Head of caudate nucleus (tissue), 42 donors: ENCODE measurements at places on chromosomes 11 and 22.
A peak's percentile ranks its signal among the peaks of the same experiment; 100 is the strongest.

GRCh38 chr11:114909866-114910265, 231.5 kb downstream of the NXPE2 start:
- no peak for DNase-seq

- no peak for DNase-seq
These were observed 1.8 kb downstream of the ST3GAL4 start for GRCh38 chr11:126357055-126357962.

GRCh38 chr11:43806976-43807375, 73.7 kb upstream of the ALKBH3 start:
- no peak for DNase-seq

GRCh38 chr11:79294845-79295731, 145.7 kb downstream of the TENM4 start:
- no peak for DNase-seq

DNA sequence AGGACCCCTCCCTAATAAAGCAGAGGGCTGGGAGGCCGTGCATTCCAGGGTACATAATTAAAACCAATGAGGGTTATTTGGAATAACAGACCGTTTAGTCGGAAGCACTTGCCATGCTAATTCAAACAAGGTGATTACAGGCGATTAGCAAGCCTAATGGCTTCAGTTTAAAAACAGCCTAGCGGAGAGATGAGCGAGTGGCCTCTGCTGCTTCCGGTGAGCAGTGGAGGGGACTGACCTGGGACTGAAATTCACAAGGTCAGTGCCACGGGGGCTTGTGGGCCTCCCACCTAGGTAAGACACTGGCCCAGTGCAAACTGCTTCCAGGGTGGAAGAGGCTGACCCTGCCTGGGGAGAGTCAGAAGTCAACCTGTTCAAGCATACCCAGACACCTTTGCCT, 56.8 kb upstream of the ALX4 start:
- no peak for DNase-seq

DNA sequence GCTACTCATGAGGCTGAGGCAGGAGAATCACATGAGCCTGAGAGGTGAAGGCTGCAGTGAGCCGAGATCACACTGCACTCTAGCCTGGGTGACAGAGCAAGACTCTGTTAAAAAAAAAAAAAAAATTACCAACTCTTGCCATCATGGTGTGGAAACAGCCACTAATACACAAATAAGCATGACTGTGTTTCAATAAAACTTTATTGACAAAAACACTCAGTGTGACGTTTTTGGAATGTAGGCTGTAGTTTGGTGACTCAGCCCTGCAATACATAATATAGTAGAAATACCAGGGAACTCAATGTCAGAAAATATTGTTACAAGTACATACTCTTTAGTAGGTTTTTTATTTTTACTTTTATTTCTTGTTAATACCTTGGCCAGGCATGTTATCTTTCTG, 207.1 kb downstream of the CASP12 start:
- DNase-seq = no peak

GRCh38 chr11:46917109-46917761, 1.1 kb downstream of the LRP4 start:
- no peak for DNase-seq

- peak; percentile 12 for DNase-seq
These were observed 2.9 kb downstream of the CSNK1E start for GRCh38 chr22:38314051-38314932.

DNA sequence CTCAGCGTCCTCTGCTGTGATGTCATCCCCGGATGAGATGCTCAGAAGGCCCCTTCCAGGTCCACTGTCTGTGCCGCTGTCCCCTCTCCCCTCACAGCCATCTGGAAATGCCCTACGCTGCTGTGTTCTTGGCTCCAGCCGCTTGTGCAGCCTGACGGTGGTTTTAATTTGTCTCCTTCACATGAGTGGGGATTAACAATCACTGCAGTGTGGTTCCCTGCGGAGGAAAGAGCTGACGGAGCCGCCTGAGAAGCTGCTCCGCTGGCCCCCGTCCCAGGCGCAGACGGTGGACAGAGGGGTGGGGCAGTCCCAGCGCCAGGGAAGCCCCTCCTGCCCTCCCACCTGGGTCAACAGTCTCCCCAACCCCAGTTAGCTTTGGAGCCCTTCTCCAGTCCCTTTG, 67.5 kb upstream of the PHF21B start:
- peak; percentile 39 for DNase-seq

DNA sequence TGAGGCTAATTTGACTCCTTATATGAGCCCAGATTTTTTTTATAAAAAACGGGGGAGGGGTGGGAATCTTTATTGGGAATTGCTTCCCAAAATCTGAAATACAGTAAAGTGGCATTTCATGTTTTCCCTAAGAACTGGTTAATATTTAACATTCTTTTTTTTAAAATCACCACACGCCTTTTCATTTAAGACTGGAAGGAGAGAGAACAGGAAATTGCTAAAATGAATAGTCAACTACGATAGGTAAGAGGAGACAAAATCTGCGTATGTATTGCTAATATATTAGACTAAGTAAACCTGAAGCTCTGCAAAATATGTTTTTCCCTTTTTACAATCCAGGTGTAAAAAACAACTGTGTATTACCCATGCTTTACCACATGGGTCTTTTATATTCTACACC, 57.0 kb downstream of the SOX6 start:
- no peak for DNase-seq

- DNase-seq = no peak
These were observed 101.1 kb downstream of the MICAL2 start for GRCh38 chr11:12211331-12212065.

DNA sequence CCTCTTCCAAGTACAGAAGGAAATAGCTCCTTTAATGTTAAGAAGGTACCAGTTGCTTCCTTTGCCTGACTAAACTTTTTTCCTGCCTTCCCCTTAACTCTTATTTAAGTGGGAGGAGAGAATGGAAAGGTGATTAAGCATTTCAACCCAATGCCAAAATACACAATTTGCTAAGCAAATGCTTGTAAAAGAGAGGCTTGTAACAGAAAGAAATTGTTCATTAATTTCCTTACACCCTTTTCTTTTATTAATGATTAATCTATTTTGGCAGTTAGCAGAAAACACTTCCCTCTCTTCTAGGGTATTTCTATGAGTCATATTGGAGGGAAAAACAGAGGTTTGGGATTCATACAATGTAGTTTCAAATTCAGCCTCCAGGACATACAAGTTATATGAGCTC, 427.6 kb upstream of the FAT3 start:
- DNase-seq = no peak

- no peak for DNase-seq
These were observed 15.0 kb upstream of the PIWIL3 start for GRCh38 chr22:24789516-24789915.

GRCh38 chr11:12232817-12233601, 122.6 kb downstream of the MICAL2 start:
- DNase-seq = no peak

DNA sequence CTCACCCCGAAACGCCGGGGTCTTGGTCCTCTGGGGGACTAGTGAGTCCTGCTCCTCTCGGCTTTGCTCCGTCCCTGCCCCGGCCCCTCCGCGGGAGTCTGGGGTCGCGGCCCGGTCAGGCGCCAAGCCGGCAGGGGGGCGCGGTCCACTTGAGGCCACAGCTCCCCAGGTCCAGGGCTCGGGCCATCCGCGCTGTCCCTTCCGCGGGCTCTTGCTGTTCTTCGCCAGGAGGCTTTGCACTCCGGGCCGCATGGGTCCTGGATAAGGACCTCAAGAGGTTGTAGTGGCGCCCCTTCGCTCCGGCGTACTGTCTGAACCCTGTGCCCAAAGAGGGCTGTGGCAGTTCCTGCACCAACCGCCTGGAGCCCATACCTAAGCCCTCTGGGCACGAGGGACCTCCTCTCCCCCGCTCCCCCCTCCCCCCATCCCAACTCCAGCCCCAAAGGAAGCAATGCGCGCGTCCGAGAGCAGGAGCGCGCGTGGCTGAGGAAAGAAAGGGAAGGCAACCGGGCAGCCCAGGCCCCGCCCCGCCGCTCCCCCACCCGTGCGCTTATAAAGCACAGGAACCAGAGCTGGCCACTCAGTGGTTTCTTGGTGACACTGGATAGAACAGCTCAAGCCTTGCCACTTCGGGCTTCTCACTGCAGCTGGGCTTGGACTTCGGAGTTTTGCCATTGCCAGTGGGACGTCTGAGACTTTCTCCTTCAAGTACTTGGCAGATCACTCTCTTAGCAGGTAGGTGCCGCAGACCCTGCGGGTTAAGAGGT, at the start of gene ADM:
TSS of gene ADM (plus strand) at position 579 of the 767 bp plus-strand sequence. CDS start 628 bp downstream, outside the sequence.
- DNase-seq = peak; percentile 81

- DNase-seq = peak; percentile 34
These were observed 581 bp upstream of the AP5B1 start for GRCh38 chr11:65781152-65781961.

DNA sequence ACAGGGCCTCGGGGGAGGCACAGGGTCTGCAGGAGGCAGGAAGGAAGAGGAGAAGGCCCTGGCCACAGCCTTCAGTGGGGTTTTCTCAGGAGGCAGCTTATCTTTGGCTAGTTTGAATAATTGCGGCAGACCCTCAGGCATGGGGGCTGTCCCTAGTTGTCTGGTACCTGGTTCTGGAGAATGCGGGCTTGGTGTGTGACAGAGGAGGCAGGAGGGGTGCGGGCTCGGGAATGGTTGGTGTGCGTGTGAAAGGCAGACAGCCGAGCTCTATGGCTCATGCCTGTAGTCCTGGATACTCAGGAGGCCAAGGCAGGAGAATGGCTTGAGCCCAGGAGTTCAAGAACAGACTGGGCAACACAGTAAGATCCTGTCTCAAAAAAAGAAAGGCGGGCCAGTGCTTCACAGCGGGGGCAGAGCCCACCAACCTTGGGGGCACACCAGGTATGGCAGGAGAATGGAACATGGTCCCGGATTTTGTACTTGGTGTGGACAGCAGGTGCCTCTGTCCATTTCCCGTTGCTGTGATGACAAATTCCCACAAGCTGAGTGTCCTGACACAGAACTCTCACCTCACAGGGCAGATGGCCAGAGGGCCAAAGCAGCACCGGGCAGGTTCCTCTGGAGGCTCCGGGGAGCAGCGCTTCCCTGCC, 640.6 kb downstream of the TBC1D22A start:
- no peak for DNase-seq

- DNase-seq = no peak
These were observed 595 bp downstream of the SYVN1 start for GRCh38 chr11:65133724-65134123.

DNA sequence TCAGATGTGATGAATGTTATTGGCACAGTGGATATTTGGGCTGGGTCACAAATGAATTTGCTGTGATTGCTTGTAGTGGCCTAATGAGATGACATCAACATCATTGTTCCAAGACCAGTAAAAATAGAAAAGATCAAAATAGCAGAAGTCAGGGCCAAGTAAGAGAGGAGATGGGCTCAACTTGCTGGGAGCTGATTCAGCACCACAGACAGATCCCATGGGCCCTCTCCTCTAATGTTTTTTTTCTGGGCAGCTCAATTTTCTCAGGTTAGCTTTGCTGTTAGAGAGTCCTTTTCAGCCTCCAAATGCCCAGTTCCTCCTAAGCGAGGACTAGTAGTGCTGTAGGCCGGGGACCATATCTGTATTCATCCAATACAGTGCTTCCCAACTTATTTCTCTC, 86.0 kb upstream of the IZUMO1R start:
- no peak for DNase-seq

GRCh38 chr11:63017306-63017974, 1.8 kb upstream of the SLC22A8 start:
- DNase-seq = no peak

GRCh38 chr11:131027491-131027890, 111.2 kb upstream of the SNX19 start:
- no peak for DNase-seq

GRCh38 chr11:110818032-110818687, 105.9 kb upstream of the ARHGAP20 start:
- DNase-seq = no peak

DNA sequence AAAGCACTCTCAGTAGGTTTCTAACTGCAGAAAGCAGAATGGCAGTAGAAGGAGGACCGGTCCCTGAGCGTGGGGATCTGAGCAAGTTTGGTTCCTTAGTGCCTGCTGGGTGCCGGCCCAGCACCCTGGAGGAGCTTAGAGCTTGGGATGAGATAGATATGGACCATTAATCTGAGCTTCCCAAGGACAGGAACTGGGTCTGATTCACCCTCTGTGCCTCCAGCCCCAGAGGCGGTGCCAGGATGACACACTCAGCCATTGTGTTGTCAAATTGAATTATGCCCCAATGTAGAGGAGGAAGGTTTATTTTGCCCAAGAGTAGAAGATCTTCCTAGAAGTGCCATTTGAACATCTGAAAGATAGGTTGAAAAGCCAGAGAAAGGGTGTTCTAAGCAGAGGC, 4.3 kb downstream of the ZC3H7B start:
- no peak for DNase-seq

- no peak for DNase-seq
These were observed 64.6 kb downstream of the MYEOV start for GRCh38 chr11:69358398-69359020.

DNA sequence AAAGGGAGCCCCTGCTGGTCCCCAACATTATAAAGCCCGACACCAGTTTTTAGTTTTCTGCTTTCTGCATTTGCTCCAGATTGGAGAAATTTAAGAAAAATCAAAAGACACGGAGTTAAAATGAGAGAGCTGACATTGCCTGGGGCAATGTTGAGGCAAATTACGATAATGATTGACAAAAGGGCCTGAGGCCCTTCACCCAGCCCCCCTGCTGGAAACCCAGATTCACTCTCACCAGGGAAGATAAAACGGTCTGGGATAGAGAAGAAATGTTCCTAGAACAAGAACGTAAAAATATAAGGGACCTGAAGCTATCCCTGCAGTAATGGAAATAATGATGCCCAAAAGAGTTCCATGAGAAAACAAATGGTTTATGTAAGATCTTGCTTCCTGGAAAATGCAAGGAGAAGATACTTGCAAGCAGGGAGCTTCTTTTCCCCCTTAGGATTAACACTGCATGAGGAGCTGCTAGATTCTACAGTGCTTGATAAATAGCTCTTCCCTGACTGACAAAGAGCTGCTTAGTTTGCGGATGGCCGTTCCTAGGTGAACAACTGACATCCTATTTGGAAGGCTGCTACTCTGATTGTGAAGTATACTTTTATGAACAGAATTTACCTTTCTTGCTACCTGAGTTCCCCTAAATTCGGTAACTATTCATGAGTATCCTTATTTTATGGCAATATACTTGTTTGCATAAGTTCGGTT, 40.6 kb upstream of the GNAZ start:
- no peak for DNase-seq

GRCh38 chr11:94129512-94130297, 1.1 kb downstream of the PANX1 start:
- no peak for DNase-seq

- DNase-seq = no peak
These were observed 29.7 kb upstream of the CAVIN3 start for GRCh38 chr11:6350043-6350442.

- DNase-seq = no peak
These were observed 12.8 kb downstream of the HPS4 start for GRCh38 chr22:26470807-26471206.

DNA sequence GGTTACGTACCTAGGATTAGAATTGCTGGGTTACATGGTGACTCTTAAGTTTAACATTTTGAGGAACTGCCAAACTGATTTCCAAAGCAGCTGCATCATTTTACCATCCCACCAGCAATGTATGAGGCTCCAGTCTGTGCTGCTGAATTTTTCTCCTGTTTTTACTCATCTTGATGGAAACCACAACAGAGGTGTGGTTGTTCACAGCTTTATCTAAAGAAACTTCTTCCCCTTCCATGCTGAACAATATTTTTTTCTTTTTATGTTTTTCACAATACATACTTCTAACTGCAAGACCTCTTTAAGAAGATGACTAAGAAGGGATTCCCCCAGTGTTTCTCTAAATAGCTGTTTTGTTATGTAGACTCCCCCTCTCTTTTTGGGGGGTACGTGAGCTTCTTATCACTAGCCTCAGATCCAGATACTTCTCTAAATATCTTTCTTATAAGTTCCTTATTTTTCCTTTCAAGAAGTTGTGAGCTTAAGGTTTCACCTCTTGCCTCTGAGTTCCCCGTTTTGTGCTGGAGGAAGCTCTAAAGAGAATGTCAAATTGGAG, 24.0 kb downstream of the TCP11L1 start:
- DNase-seq = no peak
